Activated naive CD8-positive, alpha-beta T cell treated with anti-CD3 and anti-CD28 coated beads, Interleukin-2, amount 50 U/mL, for 24 hours (primary cell): ENCODE measurements at places on chromosomes 7 and 10.
A peak's percentile ranks its signal among the peaks of the same experiment; 100 is the strongest.

- no peaks in the 10 kb centered on the region for H3K27me3 ChIP-seq
- no peak overlapping the region for H3K27ac ChIP-seq
- H3K36me3 ChIP-seq = peaks cover 2% of the 10 kb centered on the region
- no peak for DNase-seq
- peaks cover 17% of the 10 kb centered on the region for H3K4me1 ChIP-seq
Observed at GRCh38 chr10:86538547-86538946, 17.0 kb upstream of the WAPL start.

- peaks cover 8% of the 10 kb centered on the region for H3K27me3 ChIP-seq
- H3K36me3 ChIP-seq = peaks cover 6% of the 10 kb centered on the region
- peaks cover 52% of the 10 kb centered on the region for H3K4me1 ChIP-seq
Observed at GRCh38 chr10:124626759-124627380, 117.3 kb downstream of the FAM53B start.

DNA sequence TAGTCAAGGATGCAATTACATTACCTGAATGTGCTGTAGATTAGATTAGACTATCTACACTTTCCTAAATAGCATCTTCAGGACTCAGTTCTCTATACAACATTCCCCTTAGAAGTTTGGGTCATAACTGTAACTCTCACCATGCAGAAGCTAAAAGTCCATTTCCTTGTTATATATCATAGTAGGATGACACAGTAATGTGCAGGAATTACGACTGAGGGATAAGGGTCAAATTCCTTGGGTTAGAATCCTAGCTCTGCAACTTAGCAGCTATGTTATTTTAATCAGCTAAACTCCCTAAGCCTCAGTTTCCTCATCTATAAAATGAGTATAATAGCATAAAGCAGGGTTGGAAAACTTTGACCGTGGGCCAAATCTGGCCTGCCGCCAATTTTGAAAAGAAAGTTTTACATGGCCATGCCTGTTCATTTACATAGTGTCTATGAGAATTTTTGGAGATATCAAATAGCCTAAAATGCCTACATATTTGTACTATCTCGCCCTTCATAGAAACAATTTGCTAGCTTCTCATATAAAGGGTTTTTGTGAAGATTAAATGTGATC, 14.8 kb downstream of the NRCAM start:
- H3K4me3 ChIP-seq = no peak overlapping the region
- no peaks in the 10 kb centered on the region for H3K36me3 ChIP-seq
- no peak for DNase-seq
- no peak overlapping the region for H3K27ac ChIP-seq
- no peaks in the 10 kb centered on the region for H3K27me3 ChIP-seq

DNA sequence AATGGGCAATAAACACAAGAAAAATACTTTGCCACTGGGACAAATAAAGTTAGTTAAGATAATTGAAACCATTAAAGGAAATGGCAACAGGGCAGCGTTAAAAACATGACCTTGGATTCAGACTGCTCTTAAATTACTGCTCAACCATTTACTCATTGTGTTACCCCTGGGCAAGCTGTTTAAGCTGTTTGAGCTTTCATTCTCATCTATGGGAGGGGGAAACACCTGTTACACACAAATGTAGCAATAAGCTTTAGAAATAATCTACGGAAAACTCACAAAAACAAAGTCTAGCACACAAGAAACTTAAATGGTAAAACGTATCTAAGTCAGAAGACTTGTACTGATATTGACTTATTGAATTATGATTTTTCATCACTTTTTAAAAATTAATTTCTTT, 137.1 kb downstream of the KMT2E start:
- no peak overlapping the region for H3K4me3 ChIP-seq
- DNase-seq = no peak
- H3K27ac ChIP-seq = no peak overlapping the region
- peaks cover 8% of the 10 kb centered on the region for H3K36me3 ChIP-seq
- H3K27me3 ChIP-seq = no peaks in the 10 kb centered on the region

DNA sequence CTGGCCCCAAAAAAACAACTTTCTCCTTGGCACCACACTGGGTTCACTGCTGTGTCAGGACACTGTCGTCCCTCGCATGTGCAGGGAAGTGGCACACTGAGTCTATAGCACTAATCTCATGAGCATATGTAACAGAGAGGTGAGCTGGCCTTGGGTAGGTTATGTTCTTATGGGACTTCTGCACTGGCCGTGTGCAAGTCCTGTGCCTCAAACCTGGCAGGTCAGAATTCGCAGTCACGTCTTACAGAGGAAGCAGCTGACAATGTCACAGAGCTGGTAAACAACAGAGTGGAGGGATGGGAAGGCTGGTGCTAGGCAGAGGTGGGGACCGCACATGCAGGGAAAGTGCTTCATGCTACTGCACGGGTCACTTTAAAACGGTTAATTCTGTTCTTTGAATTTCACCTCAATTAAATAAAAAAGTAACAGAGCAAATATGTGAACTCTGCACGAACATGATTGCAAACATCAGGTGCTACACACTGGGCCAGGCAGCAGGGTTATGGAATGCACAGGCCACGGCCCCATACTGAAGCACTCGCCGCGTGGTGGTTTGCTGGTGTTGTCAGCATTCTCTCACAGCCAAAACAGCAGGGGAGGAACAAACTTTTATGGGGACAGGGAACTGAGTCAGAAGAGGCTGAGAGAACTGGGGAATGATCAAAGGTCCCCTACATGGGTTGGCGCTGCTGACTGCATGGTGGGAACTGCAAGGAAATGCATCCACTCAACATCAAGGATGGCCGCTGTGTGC, 54.2 kb downstream of the VOPP1 start:
- H3K36me3 ChIP-seq = peaks cover 36% of the 10 kb centered on the region
- DNase-seq = no peak
- H3K27me3 ChIP-seq = no peaks in the 10 kb centered on the region
- H3K4me1 ChIP-seq = peaks cover 37% of the 10 kb centered on the region
- H3K27ac ChIP-seq = no peak overlapping the region

DNA sequence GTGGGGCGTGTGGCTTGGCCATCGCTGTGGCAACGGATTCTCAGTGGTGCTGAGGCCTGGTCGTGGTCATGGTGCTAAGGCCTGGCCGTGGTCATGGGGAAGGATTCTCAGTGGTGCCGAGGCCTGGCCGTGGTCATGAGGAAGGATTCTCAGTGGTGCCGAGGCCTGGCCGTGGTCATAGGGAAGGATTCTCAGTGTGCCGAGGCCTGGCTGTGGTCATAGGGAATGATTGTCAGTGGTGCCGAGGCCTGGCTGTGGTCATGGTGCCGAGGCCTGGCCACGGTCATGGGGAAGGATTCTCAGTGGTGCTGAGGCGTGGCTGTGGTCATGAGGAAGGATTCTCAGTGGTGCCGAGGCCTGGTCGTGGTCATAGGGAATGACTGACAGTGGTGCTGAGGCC, 327.9 kb downstream of the ADARB2 start:
- H3K27me3 ChIP-seq = peaks cover 15% of the 10 kb centered on the region
- H3K36me3 ChIP-seq = no peaks in the 10 kb centered on the region
- no peak overlapping the region for H3K4me3 ChIP-seq
- peaks cover 2% of the 10 kb centered on the region for H3K4me1 ChIP-seq

- H3K4me1 ChIP-seq = peaks cover 11% of the 10 kb centered on the region
- DNase-seq = no peak
- H3K36me3 ChIP-seq = no peaks in the 10 kb centered on the region
- no peak overlapping the region for H3K27ac ChIP-seq
- no peaks in the 10 kb centered on the region for H3K27me3 ChIP-seq
Observed at GRCh38 chr10:70762441-70763175, 22.6 kb downstream of the TBATA start.

DNA sequence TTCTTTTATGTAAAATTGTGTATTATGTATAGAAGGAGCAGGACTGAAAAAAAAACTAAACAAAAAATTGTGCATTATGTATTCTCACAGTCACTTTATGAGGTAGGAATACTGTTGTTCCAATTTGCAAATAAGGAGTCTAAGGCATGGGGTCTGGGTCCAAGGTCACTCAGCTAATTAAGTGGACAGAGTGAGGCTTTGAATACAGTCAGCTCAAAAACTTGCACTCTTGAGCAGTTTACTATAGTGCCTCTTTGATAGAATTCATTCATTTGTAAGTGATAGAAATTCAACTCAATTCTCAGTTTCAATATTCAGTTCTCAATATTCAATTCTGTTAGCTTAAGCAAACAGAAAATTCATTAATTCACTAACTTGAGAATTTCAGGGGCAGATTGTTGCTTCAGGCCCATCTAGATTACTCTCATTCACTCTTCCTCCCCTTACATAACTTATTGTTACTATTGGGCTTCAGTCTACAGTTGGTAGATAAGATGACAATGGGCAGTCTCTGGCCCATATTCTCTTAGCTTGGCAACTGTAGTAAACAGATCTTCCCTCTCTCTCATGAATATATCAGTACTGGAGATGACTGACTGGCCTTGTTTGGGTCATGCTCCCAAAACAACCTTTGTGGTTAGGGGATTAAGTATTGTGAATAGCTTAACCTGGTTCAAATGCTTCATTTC, 86.6 kb downstream of the BTAF1 start:
- no peak overlapping the region for H3K4me3 ChIP-seq
- H3K36me3 ChIP-seq = peaks cover 63% of the 10 kb centered on the region
- H3K27ac ChIP-seq = no peak overlapping the region
- peaks cover 7% of the 10 kb centered on the region for H3K4me1 ChIP-seq
- no peaks in the 10 kb centered on the region for H3K27me3 ChIP-seq

- peaks cover 43% of the 10 kb centered on the region for H3K4me1 ChIP-seq
- H3K4me3 ChIP-seq = peak overlapping the region; percentile 95
- DNase-seq = no peak
- peaks cover 33% of the 10 kb centered on the region for H3K36me3 ChIP-seq
- H3K27ac ChIP-seq = peak overlapping the region; percentile 91
Observed at GRCh38 chr10:100345570-100346330, 1.3 kb upstream of the SCD start.

- peaks cover 2% of the 10 kb centered on the region for H3K36me3 ChIP-seq
- DNase-seq = no peak
- no peak overlapping the region for H3K27ac ChIP-seq
- H3K27me3 ChIP-seq = no peaks in the 10 kb centered on the region
- H3K4me3 ChIP-seq = no peak overlapping the region
Observed at GRCh38 chr10:35501923-35502322, 103.2 kb upstream of the GJD4 start.

DNA sequence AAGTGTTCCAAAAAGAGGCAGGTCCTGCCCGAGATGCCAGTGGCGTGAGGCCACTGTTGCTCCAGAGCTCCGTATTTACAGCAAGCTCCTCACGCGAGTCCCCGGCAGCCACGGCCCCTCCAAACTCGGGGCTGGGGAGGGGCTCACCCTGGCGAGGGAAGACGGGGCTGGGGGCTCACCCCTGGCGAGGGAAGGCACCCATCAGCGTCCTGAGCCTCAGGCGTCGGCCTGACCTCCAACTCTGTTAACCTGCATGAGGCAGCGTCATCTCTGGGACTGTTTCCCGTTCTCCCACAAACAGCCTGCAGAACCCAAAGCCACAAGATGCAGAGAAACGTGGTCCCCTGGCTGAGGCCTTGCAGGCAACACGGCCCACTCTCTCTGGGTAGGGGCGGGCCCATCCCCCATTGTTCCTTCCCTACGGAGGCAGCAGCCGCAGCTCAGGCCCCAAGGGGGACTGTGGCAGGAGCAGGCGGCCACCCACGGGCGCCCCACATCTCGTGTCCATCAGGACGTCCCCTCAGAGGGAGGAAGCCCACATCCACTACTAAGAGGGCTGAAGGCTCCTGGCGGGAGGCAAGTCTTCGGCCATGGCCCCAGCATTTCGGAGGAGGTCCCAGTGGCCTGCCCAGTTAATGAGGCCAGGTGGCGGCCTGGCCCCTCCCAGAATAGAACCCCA, 4.2 kb upstream of the ADGRA1 start:
- no peaks in the 10 kb centered on the region for H3K36me3 ChIP-seq
- no peak overlapping the region for H3K27ac ChIP-seq
- DNase-seq = no peak
- H3K4me3 ChIP-seq = no peak overlapping the region

DNA sequence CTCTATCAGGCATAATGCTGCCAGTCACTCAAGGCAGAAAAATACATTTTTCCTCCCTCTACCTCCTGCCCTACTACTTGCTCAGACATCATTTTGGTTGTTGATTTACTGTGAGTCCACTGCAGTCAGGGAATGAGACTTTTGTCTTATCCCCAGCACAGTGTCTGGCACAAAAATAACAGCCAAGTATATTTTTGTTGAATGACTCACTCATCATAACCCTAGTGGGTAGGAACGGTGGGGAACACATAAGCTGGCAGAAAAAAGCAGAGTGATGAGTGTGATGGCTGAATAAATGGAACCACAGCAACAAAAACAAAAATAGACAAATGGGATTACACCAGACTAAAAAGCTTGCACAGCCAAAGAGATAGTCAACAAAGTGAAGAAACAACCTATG, 65.8 kb upstream of the LAMB4 start:
- H3K36me3 ChIP-seq = no peaks in the 10 kb centered on the region
- no peak for DNase-seq
- no peaks in the 10 kb centered on the region for H3K27me3 ChIP-seq
- H3K4me3 ChIP-seq = no peak overlapping the region
- no peaks in the 10 kb centered on the region for H3K4me1 ChIP-seq
- H3K27ac ChIP-seq = no peak overlapping the region

- H3K4me3 ChIP-seq = no peak overlapping the region
- H3K4me1 ChIP-seq = no peaks in the 10 kb centered on the region
- DNase-seq = no peak
- H3K27ac ChIP-seq = no peak overlapping the region
- no peaks in the 10 kb centered on the region for H3K27me3 ChIP-seq
- peaks cover 77% of the 10 kb centered on the region for H3K36me3 ChIP-seq
Observed at GRCh38 chr10:13206546-13207443, 27.4 kb downstream of the UCMA start.

DNA sequence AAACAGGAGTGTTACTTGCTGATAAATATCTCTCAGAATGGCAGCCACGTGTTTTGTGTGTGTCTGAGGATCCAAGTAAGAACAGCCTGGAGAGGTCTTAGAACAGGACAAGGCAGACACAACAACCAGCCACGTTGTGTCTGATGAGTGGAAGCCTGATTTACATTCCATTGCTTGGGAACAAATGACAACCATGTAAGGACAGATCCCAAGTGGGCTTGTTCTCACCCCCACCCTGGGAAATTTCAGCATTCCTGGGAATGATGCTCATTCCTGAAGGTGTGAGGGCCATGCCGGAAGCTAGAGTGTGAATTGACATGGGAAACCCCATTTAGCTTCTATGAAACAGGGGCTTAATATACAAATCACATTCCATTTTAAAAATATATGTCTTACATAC, 35.9 kb downstream of the IL6 start:
- no peak overlapping the region for H3K27ac ChIP-seq
- H3K4me1 ChIP-seq = peaks cover 2% of the 10 kb centered on the region
- H3K27me3 ChIP-seq = peaks cover 39% of the 10 kb centered on the region
- no peak for DNase-seq

DNA sequence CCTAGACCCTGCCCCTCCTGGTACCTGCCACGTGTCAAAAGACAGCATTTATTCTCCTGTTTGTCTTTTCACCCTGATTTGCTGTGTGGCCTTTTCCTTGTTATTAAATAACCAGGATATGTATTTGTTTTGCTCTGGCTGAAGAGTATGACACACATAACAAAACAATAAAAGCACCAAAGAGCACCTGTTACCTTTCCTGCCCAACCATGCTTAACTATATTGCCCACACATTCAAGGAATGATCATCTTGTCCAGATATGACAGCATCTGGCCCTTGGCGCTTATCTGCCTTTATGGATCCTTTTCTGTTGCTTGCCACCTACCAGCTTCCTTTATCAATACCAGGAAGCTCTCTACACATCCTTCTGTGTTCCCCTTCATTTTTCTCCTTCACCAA, 357.7 kb downstream of the FGFR2 start:
- H3K4me3 ChIP-seq = no peak overlapping the region
- DNase-seq = no peak
- no peak overlapping the region for H3K27ac ChIP-seq
- no peaks in the 10 kb centered on the region for H3K4me1 ChIP-seq
- no peaks in the 10 kb centered on the region for H3K36me3 ChIP-seq

GRCh38 chr10:44300666-44301649, 83.9 kb downstream of the CXCL12 start:
- H3K4me1 ChIP-seq = no peaks in the 10 kb centered on the region
- no peak for DNase-seq
- peaks cover 5% of the 10 kb centered on the region for H3K27me3 ChIP-seq
- no peak overlapping the region for H3K27ac ChIP-seq
- H3K4me3 ChIP-seq = no peak overlapping the region
